Muscle of arm (tissue), 14 donors: ENCODE measurements at places on chromosomes 16 and 17.

DNA sequence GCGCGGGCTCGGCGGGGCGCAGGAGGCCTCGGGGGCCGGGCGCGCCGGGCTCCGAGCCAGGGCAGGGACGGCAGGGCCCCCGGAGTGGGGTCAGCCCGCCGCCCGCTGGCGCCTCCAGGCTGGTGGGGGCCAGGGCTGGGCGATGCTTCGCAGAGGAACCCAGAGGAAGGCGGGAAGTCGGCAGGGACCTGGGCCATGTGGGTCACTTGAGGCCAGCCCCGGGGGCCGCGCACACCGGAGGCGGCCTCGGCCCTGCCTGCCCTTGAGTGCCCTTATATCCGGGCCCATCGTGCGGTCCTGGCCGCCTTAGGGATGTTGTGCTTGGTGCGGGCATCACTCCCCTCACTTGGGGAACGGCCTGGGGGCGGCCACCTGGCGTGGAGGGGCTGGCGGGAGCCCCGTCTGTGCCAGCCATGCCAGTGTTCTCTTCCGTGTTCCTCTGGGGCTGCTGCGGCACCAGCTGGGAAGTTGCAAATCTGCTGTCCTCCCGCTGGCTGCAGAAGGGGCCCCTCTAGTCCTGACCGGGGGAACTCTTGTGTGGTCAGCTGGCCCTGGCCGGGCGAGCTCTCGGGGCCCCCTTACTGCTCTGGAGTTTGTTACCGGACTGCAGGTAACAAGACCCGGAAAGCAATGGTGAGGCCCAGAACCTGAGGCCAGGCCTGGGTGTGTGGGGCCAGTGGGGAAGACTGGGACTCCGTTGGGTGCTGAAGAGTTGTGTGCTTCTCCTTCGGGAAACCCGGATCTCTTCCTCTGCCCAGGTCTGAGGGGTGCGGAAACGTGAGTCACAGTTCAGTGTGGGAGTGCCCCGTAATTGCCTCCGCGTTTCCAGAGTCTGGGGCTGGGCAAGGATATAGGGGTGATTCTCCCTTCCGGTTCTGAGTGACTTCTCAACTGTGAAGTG is 849 bp downstream of the CAPN15 start:
- no peak for DNase-seq

DNA sequence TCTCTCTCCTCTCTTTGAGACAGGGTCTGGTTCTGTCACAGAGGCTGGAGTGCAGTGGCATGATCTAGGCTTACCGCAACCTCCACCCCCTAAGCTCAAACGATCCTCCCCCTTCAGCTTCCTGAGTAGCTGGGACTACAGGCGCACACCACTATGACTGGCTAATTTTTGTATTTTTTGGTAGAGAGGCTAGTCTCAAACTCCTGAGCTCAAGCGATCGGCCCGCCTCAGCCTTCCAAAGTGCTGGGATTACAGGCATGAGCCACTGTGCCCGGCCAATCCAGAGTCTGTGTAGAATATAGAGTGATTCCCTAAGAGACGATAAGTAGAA is 65.8 kb upstream of the RPH3AL start:
- no peak for DNase-seq

- DNase-seq, result no peak
Observed at GRCh38 chr16:57036315-57036714, 47.0 kb downstream of the NLRC5 start.

DNA sequence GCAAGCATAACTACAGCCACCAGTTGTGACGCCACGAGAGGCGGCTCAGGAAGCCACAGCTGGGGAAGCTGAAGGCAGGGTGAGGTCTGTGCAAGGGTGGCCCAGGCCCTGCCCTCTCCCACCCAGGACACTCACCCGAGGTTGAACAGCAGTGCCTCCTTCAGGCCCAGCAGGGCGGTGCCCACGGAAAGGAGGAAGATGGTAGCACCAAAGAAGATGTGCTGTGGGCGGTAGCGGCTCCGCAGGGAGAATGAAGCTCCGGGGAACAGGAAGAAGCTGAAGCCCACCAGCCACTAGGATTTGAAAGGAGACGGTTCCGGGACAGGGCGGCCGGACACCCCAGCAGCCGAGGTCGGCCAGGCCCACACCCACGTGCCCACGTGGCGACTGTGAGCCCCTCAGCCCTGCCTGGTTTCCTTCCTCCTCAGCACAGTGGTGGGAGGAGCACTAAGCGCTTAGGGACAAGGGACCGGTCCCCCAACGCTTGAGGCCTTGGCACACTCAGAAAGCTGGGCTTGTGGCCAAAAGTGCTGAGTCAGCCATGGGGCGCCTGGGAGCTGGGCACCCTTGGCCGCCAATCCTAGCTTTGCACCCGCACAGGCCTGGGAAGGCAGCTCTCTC is 11.0 kb downstream of the CYB561 start:
- no peak for DNase-seq

GRCh38 chr17:3048727-3049471 is 14.5 kb downstream of the OR1D5 start:
- DNase-seq, result peak; percentile 99

DNA sequence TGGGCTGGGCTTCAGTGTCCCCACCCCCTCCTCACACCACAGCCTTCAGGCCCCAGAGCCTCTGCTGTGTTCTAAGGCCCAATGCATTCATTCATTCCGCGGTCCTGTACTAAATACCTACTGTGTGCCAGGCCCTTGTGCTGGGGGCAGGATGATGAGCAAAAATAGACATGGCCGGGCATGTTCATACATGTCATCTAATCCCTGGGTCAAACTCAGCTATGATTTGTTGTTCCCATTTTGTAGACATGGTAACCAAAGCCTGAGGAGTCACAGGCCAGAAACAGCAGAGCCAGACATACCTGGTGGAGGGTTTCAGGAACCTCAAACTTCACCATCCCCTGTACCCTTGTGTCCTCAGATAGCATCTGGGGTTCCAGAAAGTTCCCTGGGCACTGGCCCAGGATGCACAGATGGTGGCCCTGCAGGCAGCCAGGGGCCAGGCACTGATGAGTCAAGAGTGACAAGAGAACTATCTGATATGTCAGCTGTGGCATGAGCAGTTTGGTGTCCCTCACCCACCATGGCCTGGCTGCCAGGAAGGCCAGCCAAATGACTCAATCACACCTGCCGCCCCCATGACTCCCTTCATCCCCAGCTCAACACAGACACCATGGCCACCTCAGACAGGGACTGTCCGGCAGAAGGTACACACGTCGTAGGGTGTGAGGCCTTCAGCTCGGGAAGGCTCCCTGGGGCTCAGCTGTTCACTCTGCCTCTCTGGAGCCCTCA is 2.7 kb upstream of the RRAD start:
- no peak for DNase-seq

GRCh38 chr17:6528557-6528956 is 27.8 kb downstream of the PITPNM3 start:
- no peak for DNase-seq

DNA sequence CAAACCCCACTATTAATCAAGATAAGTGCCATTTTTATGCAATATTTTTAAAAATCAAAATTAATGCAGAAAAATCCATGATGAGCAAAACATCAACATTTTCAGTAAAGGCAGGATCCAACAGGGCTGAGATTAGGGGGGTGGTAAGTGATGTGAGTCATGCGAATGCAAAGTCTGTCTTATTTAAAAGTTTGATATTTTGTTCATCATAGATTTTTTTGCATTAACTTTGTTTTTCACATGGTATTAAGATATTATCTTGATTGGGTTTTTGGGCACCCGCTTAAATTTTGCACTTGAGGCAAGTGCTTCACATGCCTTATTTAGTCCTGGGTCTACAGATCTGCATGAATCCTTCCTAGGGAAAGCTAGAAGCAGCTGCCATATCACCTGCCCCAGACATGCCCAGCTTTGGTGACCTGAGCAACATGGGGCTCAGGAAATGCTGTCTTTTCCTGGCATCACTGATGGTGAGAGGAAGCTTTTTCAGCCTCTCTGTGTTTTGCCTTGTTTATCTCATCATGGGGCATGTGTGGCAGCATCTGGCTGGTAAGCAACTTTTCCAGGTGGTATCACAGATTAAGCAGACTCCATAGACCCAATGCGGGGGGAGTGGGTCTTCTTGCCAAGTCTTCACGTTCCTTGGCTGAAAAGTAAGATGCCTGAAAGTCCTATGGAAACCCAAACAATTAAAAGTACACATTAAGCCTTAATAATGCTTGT is 57.6 kb upstream of the NFAT5 start:
- DNase-seq, result no peak
